NCI-H2227 treated with DMSO at 0.1 percent for 48 hours (cell line): ENCODE measurements at places on chromosomes 4 and X.

DNA sequence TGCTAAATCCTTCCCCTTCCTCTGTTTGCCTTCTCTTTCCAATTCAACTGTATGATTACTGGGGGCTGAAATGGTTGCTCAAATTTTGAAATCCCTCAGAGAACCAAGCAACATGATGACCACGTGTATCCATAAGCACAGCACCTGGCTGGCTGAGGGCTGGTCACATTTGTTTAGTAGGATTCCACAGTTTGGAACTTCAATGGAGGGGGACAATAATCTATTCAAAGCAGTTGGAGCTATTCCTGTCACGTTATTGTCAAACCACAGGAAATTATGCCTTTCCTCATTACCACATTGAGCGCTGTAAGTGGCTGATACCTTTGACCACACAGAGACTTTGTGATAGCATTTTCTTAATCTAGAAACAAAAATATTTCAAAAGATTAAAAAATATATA is 7.0 kb downstream of the TMSB4X start:
- DNase-seq: no peak

GRCh38 chr4:109760682-109761081 is 30.8 kb upstream of the PLA2G12A start:
- no peak for DNase-seq

- no peak for DNase-seq
Measured at GRCh38 chrX:112512509-112512908, 167.2 kb downstream of the LHFPL1 start.

DNA sequence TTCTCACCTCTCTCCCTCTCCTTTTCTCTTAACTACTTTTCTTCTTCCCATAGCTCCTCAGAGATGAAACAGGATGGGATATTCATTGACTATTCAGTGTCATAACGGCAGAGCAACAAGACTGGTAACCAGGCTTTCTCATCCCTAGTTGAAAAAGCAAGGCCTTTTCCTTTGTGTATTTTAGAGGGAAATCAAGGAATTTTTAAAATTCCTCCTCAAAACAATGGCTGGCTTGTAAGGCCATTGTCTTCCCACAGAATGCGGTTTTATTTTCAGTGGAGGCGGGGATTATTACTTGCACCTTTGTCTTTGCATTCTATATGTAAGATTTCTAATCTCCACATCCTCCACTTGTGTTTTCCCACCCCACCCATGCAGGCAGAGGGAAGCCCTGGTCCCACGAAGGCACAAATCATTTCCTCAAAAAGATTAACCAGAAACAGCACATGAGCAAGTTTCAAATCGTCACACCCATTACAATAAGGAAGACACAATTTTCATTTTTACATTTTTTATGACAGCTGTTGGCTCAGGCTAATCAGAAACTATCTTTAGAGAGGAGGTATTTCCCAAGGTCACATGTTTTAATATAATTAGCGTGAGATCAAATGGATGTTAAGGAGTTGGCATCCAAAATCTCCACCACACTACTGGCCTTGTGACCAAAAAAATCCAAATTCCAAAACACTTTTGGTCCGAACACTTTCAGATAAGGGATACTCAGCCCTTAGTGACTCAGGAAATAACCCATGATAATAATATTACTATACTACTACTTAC is 53.0 kb upstream of the KDR start:
- no peak for DNase-seq

GRCh38 chrX:94662689-94663088 is 988.7 kb downstream of the FAM133A start:
- DNase-seq: no peak

DNA sequence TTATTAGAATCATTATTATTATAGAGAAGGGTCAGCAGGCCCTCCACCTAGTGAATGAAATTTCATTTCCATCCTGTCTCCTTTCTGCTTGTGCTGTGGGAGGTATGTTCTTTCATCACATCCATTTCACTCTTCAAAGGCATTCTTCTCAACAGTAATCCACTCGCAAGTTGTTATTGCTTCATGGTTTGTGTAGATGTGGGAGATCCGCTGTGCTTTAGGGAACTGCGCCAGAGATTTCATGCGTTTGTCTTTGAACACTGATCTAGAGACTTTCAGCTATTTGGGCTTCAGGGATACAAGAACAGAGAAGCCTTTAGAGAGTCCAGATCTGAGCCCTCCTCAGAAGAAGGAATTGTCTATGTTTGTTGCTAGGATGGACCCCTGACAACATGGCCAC is 53.5 kb upstream of the PUDP start:
- DNase-seq: no peak

GRCh38 chrX:7091923-7092322 is 55.6 kb upstream of the STS start:
- DNase-seq: no peak

GRCh38 chr4:68732653-68733466 is 62.4 kb upstream of the UGT2B15 start:
- no peak for DNase-seq

DNA sequence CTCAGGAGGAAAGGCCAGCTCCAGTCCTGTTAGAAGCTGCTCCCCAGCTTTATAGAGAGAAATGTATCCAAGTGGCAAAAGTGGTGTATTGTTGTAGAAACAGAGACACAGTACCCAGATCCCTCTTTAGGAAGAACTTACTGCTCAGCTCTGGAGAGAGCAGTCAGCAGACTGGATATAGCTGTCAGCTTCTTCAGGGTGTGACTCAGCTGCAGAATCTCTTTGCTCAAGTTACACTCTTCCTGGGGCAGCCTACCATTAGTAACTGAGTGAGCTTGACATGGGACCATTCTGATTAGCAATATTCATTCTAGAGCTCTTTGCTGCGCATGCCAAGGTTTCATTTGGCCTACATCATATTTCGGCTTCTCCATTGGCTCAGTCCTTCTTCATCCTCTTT is 40.5 kb downstream of the ATP1B4 start:
- DNase-seq: no peak

DNA sequence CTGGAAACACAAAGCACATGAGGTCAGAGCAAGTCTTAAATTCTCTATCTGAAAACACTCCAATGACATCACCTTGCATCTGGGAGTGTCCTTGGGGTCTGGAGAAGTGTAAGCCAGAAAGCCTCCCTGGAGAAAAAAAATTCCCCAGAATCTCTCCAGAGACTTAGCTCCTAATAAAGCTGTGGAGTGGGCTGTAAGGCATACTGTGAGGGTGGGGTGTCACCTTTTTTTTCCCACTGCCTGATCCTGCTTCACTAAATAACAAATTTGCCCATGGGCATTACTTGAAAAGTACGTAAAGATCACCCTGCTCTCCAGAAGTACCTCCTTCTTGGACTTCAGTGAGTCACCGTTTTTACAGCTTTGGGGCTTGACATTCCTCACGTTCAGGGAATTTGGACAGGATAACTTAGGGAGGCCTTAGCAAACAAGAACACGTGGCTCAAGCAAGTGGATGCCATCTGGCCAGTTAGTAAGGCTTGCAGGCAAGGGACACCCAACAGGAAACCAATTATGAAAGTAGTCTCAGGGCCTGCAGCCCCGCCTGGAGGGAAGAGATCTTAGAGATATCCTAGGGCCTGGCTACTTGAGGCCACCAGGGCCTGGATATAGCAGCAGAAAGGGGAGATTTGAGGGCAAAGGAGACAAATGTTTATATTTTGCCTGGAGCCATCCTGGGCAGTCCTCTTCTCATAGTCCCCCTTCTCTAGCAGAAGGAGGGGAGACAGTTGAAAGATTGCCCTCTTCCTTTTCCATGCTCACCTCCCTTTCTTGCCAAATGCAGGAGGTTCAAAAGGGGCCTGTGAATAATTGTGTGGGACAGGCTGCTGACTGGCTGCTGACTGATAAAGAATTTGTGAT is 60.1 kb upstream of the PLAC1 start:
- DNase-seq: no peak

DNA sequence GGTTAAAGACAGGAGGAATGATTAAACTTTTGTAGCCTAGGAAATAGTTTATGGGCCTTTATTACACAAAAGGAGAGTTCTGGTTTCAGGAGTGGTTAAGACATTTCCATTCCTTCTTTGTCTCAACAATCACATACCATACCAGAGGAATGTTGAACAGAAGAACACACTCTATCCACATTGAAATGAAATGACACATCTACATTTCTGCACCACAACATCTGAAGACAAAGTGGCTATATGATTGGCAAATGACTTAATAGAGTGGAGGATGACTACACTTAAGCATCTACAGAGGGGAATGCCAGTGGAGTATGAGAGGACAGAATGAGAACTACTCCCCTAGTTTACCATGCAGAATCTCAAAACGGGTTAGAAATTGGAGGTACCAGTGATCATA is 8.0 kb downstream of the CYP2U1 start:
- DNase-seq: no peak
